Activated T-helper 17 cell treated with anti-CD3 and anti-CD28 coated beads, Interleukin-2, amount 50 U/mL, for 72 hours (primary cell): ENCODE measurements at places on chromosomes 7 and 10.

DNA sequence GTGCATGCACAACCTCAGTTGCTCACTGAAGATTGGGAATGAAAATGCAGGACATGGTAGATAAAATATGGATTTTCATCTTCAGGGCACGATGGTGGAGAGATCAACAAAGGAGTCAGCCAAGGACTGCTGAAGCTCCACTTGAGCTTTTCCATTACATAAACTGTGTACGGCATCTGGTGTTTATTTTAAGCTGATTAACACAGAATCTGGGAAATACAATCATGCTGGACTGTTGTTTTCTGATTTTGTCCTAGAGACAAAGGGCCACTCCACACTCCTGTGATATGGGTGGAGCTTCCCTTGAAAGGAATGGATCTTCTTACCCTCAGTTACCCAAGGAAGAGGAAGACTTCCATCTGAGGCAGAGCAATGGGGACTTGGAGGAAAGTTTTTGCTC, 120.6 kb downstream of the SAMD9 start:
- ATAC-seq = no peak

DNA sequence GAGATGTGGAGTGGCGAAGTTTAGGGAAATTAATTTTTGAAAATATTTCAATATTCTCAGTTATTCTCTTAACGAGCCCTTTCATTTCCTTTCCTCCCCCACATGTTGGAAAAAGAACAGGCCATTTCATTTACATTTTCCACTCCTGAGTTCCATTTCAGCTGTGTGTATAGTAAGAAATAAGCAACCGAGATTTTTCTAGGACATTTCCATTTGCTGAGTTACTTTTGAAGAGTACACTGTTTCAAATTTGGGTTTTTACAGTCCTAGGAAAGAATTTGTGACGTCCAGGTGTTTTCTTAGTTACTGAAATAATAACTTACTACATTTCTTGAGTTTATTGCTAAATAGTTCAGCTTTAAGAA, 1.2 kb downstream of the SEPTIN7 start:
- no peak for ATAC-seq

DNA sequence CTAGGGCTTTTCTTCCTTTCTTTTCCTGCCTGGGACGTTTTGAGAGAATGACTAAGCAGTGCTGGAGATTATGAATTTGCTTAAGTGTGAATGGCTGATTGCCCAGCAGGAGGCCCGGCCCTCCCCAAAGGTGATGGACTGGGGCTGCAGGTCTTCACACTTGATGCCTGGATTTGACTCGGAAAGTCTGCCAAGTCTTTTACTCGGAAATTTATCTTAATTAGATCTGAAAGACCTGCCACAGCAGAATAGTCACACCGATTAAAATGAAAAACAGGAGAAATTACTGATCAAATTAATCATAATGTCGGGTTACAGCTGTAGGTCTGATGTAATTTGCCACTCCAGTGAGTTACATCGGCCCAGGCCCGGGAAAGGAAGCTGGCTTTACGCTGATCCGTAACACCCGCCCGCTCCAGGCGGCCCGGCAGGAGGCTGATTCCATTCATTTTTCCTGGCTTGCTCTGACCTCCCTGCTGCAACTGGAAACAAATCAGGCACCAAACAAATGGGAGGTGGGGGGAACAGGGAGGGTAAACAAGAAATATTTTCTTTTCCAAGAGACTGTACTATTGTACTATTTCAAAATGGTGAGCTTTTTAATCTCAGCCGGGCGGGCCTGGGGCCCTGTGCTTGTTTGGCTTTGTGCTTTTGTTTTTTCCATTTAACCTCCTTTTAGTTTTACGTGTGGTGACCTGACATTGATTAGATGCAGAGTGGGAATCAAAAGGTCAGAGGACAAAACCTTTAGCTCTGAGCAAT, 212.4 kb upstream of the YAE1 start:
- no peak for ATAC-seq

- ATAC-seq = no peak
Measured at GRCh38 chr7:231030-231857, 38.9 kb downstream of the FAM20C start.

DNA sequence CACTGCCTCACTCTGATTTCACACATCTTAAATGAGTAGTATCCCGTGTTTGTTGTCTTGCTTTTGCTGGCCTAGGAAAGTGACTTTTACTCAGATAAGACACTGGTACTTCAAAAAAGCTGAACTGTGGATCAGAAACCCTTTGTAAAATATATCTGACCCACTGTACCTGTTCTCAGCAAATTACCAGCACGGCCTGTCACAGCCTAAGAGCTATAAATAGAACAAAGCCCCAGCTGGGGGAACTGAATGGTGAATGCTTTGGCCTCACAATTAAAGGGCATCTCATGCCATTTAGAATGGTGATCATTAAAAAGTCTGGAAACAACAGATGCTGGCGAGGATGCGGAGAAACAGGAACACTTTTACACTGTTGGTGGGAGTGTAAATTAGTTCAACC, 76.1 kb downstream of the CREB3L2 start:
- no peak for ATAC-seq
